ENCODE measurements at places on chromosomes 4 and X.
A peak's percentile ranks its signal among the peaks of the same experiment; 100 is the strongest.

DNA sequence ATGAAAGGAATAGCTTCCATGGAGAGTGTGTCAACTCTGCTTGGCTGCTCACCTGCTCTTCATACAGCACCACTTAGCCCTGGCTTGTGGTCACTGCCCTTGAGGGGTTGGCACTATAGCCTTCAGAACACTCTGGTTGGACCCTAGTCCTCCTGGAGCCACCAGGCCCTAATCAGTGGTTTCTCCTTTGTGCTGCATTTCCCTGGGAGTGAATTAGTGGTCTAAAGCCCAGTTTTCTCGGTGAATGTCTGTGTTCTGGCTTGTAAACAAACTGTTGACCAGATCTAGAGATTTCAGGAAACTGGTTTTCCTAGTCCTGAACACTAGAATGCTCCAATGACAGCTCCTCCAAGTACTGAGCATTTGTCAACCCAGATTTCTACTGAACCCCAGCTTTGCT lies 28.6 kb upstream of the TMEM154 start:
- no peak for DNase-seq

DNA sequence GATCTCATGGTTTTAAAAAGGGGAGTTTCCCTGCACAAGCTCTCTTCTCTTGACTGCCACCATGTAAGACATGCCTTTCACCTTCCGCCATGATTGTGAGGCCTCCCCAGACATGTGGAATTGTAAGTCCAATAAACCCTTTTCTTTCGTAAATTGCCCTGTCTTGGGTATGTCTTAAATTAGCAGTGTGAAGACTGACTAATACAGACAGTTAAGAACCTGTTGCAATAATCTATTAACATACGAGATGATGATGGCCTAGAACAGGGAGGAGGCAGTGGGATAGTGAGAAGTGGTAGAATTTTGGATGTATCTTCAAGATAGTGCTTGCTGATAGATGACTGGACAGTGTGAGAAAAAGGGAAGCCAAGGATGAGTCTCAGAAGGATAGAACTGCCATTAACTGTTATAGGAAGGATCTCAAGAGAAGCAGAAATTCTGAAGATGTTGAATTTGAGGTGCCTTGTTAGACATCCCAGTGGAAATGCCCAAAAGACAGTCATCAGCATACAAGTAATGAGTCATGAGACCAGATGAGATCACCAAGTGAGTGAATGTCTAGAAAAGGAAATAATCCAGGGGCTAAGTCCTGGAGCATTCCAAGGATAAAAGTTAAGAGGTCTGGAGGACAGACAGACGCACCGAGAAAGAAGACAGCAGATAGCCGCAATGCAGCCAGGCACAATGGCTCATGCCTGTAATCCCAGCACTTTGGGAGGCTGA lies 38.8 kb upstream of the UGDH start:
- no peak for DNase-seq

DNA sequence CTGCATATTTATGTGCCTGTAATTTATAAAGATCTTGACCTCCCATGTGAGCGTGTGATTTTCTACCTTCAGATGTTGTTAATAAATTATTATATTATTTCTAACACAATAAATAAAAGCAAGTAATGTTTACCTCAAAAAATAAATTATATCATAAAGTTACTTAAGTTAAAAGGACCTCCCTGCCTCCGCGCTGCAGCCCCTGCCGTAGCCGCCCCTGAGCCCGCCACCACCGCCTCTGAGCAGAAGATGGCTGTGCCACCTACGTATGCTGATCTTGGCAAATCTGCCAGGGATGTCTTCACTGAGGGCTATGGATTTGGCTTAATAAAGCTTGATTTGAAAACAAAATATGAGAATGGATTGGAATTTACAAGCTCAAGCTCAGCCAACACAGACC lies 119.6 kb upstream of the BRWD3 start:
- DNase-seq, result no peak

- no peak for DNase-seq
These were observed 249.1 kb downstream of the DCLK2 start for GRCh38 chr4:150327262-150327780.

GRCh38 chr4:58163156-58163555 lies 1053.0 kb upstream of the IGFBP7 start:
- peak; percentile 10 for DNase-seq

GRCh38 chr4:4519297-4519894 lies 22.5 kb downstream of the STX18 start:
- DNase-seq, result no peak

DNA sequence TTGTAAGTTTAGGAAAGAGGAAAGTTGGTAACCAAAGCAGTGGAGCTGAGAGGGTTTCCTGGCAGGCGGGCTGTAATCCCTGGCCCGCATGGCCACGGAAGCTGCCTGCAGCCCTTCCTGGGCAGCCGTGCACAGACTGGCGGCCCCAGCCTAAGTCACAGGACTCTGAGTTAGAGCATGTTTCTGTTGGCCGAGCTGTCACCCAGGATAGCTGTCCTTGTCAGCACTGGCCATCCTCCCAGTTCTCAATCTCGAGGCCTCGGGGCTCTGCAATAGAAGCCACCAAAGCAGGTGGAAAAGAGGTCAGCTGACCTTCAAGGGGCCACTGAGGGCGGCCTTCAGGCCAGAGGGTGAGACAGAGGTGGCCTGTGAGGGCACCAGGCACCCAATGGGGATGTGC lies 20.5 kb downstream of the PNMA6E start:
- DNase-seq, result no peak

GRCh38 chr4:40192114-40193015 lies 4.5 kb upstream of the RHOH start:
- DNase-seq, result no peak

GRCh38 chr4:89270792-89271191 lies 36.8 kb downstream of the GPRIN3 start:
- DNase-seq, result no peak

- DNase-seq, result no peak
These were observed 5.4 kb upstream of the SHROOM3 start for GRCh38 chr4:76429636-76430035.

DNA sequence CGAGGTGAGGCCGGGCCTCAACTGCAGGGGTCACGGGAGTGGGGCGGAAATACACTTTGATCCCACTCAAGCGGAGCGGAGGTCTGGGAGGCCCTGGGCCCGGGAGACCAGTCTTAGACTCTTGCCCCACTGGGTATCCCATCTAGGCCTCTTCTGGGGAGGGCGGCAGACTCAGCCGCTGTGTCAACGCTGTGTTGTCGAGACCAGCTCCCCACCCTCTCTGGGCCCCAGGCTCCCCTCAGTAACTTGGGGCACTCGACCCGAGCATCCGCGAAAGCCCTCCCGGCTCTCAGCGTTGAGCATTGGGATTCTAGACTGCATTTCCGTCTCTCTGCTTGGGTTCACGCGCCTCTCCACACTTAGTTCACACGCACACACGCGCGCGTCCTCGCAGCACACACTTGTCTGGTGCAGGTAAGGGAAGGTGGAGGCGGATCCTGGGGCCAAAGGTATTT lies 1.7 kb downstream of the NKX3-2 start:
- no peak for DNase-seq

DNA sequence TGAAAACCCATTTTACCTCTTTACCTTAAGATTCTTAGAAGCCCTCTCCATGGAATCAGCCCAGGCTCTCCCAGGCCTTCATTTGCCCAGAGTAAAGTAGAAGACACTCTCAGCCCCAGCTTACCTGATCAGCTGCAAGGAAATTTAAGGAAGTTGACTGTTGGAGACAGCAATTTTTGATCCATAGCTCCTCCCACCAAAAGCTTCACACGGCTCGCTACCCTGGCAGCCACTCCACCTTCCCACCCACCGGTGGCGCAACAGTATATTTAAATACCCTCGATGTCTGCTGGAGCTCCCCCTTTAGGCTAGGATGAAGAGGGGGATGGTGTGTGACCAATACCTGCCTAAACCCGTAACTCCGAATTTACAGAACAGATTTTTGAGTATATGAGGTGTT lies 75.4 kb downstream of the MBNL3 start:
- no peak for DNase-seq

- peak; percentile 6 for DNase-seq
These were observed 689 bp downstream of the METAP1 start for GRCh38 chr4:98996056-98996764.

- DNase-seq, result no peak
These were observed 708.8 kb upstream of the GRIA3 start for GRCh38 chrX:122475306-122475705.

DNA sequence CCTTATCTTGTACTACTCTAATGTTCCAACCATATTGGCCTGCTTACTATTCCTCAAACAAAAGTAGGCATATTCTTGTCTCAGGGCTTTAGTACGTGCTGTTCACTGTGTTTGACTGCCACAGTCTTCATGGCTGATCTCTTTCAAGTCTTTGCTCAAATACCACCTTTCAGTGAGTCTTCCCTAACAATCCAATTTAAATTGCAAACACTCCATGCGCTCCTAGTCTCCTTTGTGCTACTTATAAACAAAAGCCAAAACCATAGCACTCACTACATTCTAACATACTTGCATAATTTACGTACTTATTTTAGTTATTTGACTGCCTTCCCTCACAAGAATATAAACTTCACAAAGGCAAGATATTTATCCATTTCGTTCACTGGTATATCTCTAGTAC lies 1.7 kb upstream of the ART3 start:
- no peak for DNase-seq

GRCh38 chrX:55057675-55058249 lies 17.1 kb upstream of the PAGE2B start:
- peak; percentile 11 for DNase-seq

- no peak for DNase-seq
These were observed 568.8 kb upstream of the TENM3 start for GRCh38 chr4:181674315-181674875.

DNA sequence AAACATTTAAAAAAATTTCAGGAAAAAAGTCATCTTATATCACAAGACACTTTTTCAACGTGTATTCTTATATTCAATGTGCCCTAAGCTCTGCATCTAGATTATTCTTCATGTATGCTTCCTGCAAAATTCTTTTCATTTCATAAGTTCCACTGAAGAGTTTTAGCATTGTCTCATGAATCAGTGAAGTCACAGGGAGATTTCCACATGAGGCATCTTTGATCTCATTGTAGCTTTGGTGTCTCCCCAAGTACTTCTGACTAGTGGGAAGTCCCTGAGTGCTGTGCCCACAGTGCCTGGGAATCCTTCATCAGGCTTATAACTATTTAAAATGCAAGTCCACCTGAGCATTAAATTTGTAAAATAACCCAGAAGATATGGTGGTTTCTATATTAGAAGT lies 123.8 kb downstream of the MAD2L1 start:
- no peak for DNase-seq

GRCh38 chrX:85052636-85053343 lies 49.1 kb downstream of the APOOL start:
- DNase-seq, result no peak

- no peak for DNase-seq
These were observed 37.8 kb downstream of the SNX25 start for GRCh38 chr4:185247151-185247550.

DNA sequence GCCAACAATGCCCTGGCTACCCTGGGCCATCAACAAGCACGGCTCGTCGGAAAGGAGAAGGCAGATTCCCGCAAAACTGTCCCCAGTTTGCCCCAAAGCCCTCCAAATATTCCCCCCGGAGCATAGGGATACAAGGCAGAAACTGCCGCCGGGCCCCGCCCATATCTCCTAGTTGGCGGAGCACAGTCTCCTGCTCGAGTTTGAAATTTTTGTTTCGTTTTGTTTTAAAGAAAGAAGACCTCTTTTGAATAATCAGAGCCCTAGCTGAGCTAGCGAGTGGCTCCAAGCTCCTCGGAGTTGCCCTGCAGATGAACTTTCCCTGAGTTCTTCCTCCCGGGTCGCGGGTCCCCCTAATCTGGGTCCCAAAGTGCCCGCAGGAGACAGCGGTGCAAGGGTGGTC lies 138.1 kb upstream of the ZIC3 start:
- no peak for DNase-seq

GRCh38 chrX:151177141-151178027 lies 1.0 kb downstream of the GPR50 start:
- no peak for DNase-seq

DNA sequence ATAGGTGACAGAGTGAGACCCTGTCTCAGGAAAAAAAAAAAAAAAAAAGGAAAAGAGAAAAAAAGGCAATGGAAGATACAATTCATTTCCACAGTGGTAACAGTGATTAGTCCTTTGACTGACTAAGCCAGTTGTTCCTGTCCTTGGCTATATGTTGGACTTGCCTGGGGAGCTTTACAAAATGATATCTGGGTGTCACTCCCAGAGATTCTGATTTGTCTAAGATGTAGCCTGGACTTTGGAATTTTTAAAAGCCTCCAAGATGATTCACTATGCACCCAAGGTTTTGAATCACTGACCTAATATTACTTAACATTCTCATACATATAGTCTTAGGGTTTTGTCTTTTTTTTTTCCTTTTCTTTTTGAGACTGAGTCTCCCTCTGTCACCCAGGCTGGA lies 16.9 kb downstream of the HELQ start:
- no peak for DNase-seq

DNA sequence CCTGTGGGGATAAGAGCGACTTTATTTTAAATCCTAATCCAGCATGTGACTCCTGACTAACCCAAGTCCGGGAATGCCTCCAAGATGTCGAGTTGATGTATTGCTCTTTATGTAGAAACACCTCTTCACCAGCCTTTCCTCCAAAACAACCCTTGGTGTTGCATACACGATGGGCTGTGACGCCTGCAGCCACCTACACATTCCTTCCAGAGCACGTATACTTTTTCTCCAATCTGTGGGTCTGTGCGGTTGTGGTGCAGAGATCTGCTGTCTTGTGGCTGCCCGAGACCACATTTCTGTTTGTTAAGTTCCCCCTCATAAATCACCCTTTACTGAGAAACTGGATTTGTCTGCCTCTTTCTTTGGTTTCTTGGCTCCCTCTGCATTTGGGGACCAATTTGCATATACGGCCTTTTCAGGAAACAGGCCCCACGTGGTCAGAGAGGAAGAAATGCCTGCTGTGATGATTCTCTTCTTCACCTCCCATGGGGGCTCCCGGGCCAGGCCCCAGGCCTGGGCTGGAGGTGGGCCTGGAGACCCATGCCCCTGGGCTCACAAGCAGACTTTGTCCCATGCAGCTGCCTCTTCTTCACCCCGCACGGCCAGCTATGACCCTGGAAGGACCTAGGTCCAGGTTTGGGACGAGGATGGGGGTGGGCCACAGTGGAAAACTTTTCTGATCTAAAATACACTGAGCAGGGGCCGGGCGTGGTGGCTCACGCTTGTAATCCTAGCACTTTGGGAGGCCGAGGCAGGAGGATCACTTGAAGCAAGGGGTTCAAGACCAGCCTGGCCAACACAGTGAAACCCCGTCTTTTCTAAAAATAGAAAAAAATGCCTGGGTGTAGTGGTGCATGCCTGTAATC lies 21.4 kb upstream of the AFAP1 start:
- DNase-seq, result no peak

DNA sequence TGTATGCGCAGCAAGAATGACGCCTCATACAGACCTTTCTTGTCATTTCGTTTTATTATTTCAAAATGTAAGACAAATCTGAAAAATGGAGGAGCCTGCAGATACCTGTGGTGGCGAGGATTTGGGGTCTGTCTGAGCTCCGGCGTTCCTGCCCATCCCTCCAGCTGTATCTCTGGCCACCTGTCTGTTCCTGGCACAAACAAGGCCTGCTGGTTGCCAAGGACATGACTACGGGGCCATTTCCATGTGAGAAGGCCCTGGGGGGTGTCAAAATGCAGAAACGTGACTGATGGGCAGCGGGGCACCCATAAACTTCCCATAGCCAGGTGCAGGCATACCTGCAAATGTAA lies 591 bp upstream of the TSPAN7 start:
- peak; percentile 33 for DNase-seq

- no peak for DNase-seq
These were observed 60.3 kb upstream of the ZNF81 start for GRCh38 chrX:47776292-47777006.

Measured in NCI-H2171 treated with DMSO at 0.1 percent for 48 hours (cell line).